ENCODE measurements at places on chromosomes 7 and 10.

DNA sequence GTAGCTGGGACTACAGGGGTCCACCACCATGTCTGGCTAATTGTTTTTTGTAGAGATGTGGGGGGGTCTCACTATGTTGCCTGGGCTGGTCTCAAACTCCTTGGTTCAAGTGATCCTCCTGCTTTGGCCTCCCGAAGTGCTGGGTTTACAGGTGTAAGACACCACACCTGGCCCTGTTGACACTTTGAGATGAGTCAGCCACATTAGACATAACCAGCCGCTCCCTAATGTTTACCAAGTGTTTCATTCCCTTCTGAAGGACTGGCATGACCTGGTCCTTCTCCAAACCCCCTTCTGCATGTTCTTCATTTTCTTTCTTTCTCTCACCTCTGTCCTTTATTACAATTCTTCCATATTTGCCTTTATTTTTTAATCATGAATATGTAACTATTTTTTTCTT lies 67.8 kb downstream of the TAF3 start:
- DNase-seq, result no peak

DNA sequence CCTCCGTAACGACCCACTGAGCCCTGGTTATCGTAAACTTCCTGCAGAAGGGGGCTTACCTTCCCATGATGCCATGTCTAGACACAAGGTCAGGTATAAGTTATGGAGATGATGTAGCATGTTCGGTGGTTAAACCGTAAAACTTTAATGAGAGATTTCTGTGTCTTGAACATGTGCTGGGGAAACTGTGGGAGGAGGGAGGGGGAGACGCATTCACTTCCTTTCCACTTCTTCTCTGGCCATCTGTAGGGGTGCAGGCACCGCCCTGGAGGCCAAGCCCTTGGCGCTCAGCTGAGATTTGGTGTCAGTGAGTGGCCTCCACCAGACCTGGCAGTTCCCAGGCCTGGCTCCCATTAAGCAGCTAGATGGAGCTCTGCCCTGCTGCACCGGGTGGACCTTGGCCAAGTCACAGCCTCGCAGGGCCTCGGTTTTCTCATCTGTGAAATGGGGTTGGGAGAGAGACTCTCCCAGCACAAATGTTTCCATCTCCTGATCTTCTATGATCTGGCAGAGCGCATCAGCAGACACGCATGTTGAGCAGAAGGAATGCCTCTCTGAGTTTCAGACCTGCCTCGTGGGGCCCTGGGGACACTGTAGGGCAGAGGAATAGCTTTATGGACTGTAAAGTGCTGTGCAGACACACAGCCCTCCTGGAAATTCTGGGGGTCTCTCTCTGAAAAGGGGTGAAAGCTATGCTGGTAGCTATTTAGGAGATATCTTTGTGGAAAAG lies 106.0 kb downstream of the COL26A1 start:
- DNase-seq, result no peak

DNA sequence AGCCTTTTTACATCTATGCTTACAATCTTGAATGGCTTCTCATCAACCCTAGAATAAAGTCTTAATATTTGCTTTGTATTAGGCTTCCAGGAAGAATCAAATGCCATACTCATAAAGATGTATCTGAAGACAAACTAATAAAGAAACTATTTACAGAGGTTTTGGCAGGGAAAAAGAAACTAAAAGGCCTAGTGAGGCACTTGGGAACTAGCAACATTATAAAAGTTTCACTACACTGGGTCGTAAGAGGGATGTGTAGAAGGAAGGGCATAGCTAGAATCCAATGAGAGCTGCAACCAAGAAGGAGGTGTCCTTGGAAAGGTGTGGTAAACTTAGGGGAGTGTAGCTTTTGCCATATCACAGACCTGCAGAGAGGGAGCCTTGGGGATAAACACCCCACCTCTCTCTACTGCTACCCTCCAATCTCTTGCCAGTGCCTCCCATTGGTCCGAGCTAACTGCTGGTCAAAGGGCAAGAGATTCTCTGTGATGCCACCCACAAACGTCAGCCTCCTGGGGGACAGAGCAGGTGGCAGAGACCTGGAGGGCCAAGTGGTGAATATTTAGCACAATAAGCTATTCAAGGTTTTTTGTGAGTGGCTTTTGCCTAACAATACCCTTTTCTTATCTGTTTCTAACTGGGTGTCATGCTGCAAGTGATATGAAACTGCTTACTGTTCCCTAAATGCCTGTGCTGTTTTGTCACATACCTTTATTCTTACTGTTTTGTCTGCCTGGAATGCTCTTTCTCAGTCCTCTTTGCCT lies 60.7 kb downstream of the CPED1 start:
- no peak for DNase-seq

DNA sequence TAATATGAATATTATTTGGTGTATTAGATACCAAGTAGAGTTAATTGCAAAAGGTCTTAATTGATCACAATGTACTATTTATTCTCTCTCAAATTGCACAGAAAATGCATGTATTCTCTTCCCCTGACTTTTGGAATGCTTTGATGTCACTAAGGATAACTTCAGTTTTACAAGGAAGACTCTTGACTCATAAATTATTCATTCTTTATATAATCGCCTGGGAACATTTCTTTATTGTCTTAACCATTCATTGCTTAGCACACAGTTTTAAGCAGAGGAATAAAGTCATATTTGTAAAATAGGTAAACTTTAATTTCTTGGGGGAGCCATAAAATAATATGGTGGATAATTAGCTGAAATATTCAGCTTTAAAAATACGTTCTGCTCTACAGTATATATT lies 306.0 kb upstream of the TMEM229A start:
- no peak for DNase-seq

DNA sequence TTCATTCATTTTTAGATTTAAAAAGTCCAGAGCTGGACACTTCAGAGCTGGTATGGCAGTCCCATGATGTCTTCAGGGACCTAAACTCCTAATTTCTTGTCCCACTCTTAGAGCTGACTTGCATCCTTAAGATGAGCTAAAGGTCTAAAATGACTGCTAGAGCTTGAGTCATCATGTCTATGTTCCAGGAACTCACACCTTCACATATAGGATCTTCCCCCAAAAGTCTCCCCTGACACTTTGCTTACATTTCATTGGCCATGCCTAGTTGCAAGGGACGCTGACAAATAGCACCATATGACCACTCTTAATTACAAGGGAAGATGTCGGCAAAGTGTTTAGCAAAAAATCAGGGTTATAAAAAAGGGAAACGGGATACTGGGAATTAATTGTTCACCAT lies 10.4 kb upstream of the AOAH start:
- no peak for DNase-seq

DNA sequence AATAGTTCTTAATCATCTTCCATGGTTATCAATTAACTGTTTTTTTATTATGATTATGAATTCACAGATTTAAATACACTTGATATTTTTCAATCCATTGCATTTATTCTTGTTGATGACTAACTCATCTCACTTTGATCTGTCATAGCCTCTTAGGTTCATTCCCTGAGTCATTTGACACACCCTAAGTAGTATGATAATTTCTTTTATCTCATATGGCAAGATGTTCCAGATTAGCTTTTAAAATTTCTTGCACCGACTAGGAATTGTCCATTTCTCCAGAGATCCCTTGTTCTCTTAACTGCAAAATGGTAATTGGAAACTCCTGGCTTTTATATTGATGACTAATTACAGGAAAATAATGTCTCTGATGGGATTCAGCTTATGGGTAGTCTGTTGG lies 87.6 kb upstream of the CCDC6 start:
- DNase-seq, result no peak

- no peak for DNase-seq
Measured at GRCh38 chr7:47349401-47349800, 232.5 kb downstream of the TNS3 start.

GRCh38 chr10:19107406-19107805 lies 58.8 kb downstream of the MALRD1 start:
- no peak for DNase-seq

DNA sequence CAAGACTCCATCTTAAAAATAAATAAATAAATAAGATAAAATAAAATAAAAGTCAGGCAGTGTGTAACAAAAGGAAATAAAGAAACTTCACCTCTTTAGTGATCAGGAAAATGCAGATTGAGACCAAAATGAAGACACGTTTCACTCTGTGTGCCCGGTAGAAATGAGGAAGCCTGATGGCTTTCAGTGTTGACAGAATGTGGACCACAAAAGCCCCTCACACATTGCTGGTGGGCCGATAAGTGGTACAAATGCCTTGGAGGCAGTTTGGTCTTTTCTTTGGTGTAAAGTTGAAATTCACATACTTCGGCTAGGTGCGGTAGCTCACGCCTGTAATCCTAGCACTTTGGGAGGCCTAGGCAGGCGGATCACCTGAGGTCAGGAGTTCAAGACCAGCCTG lies 44.5 kb upstream of the PFKFB3 start:
- no peak for DNase-seq

DNA sequence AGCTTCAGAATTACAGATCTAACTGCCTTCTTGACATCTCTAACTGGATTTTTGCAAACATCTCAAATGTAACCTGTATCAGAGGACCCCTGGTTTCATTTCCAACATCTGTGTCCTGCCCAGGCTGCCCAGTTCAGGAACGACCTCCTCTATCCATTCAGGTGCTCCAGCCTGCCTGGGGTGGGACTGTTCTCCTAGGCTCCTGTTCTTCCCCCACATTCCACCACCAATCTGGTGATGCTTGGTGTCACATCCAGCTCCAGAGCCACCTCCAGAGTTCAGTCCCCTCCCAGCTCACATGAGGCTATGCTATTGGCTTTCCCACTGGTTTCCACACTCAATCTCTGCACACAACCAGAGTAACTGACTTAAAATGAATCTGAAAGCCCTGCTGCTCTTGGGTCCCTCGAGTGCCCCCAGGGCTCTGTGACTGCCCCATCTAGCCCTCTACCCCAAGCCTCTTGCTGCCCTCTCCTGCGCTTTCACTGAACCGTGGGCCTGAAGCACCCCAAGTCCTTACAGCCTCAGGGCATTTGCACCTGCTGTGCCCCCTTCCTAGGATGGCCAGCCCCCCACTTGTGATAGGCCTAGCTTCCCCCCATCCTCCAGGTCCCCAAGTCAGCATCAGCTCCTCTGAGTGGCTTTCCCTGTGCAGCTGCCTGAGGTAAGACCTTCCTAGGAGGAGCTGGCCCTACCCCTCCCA lies 46.1 kb downstream of the PPIF start:
- DNase-seq, result no peak

GRCh38 chr7:38306914-38307313 lies 33.5 kb upstream of the TARP start:
- DNase-seq, result no peak

- DNase-seq, result no peak
Measured at GRCh38 chr10:26460736-26461135, 22.6 kb downstream of the APBB1IP start.

GRCh38 chr10:76558586-76558985 lies 1079.0 kb downstream of the KCNMA1 start:
- DNase-seq, result no peak

DNA sequence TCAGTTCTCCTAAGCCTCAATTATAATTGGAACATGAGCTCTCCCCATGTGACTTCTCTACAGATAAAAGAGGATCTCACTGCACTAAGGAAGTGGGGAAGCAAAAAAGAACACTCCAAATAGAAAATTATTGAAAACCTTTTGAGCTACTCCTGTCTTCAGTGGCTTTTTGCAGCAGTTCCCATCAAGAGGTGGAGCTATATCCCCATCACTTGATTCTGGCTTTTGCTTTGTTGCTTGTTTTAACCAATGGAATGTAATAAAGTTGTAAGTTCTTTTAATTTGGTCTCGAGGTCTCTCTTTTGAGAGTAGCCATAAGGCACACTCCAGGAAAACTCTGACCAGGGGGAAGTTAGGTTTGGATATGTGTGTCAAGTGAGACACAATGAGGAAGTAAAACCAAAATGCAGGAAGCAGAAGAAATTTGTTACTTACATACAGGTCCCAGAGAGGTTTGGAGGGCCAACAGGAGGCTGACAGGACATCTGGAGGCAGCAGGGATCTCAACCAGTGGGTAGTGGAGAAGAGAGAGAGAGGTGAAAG lies 569.4 kb downstream of the HTR7 start:
- no peak for DNase-seq

GRCh38 chr10:119414081-119414611 lies 128.4 kb downstream of the RGS10 start:
- peak; percentile 52 for DNase-seq

DNA sequence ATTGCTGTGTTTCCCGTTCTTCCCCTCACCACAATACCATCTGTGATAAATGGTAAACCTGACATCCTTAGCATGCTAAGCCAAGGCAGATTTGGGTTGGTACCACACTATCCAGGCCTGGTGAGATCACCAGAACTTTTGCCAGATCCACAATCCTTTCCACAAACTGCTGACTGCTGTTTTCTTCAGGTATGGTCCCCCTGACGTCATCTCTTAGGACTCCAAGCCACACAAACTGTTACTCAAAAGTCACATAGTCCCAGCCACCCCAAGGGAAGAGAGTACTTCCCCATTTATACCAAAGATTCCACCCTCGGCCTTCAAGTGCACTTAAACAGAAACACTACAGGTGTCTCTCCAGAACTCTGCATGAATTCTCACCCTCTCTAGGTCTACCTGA lies 34.8 kb downstream of the SLC25A13 start:
- no peak for DNase-seq

GRCh38 chr10:122239578-122240257 lies 31.4 kb upstream of the BTBD16 start:
- DNase-seq, result no peak

- DNase-seq, result no peak
Measured at GRCh38 chr7:1948301-1948796, 278.3 kb downstream of the ELFN1 start.

GRCh38 chr10:119634219-119634544 lies 17.0 kb upstream of the BAG3 start:
- no peak for DNase-seq

GRCh38 chr10:129699722-129700340 lies 232.8 kb downstream of the MGMT start:
- DNase-seq, result no peak

DNA sequence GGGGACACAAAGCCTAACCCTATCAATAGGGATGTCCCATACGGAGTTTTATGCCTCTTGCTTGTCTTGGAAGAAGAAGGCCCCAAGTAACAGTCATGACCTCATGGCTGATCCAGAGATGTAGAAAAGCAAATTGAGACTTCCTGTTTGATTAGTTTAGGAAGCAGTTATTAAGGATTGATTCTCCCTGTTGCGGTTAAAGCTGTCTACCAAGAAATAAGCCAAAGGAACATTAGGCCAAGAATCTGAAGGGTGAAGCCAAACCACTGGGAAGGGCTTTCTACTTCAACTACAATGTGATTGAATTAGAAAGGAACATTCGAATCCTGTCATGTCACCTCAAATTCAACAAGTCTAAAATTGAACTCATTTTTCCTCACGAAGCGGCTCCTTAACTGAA lies 60.5 kb upstream of the AGBL3 start:
- no peak for DNase-seq

GRCh38 chr7:414681-415560 lies 104.7 kb downstream of the PDGFA start:
- DNase-seq, result no peak

DNA sequence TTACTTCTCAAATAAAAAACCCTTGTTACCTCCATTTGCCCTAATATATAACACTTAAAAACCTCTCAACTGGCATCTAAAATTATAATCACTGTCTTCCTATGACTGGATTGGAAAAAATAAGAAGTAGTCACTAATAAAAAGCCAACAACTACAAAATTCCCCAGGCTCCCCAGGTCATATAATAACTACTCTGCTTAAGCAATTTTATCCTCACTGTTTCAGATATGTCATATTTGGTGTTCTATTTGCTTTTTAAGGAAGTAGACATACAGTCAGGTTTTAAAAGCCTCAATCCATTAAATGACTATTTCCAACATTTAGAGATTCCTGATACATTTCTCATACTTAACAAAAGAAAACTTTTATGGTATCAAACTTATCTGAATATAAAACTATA lies 2.4 kb downstream of the H2AZ2 start:
- DNase-seq, result no peak

All from right renal cortex interstitium (tissue), 3 donors.